ENCODE measurements at places on chromosomes 7 and 10. TPM values are rescaled to one million over a fixed set of nuclear protein-coding genes. Genes with fewer than 3 reads are reported as not detected.

Gene SMO
- total RNA-seq, result 5.8 TPM

Gene GDF2
- total RNA-seq, result not detected

Gene OR2A1
- total RNA-seq, result not detected

Gene MUC3A
- not detected for total RNA-seq

Gene CCL24
- not detected for total RNA-seq

Gene PNLIP
- total RNA-seq, result not detected

Gene PCLO
- total RNA-seq, result 3.7 TPM

GRCh38 chr10:81696609-81697388 is 178.2 kb upstream of the NRG3 start:
- no peak for DNase-seq

DNA sequence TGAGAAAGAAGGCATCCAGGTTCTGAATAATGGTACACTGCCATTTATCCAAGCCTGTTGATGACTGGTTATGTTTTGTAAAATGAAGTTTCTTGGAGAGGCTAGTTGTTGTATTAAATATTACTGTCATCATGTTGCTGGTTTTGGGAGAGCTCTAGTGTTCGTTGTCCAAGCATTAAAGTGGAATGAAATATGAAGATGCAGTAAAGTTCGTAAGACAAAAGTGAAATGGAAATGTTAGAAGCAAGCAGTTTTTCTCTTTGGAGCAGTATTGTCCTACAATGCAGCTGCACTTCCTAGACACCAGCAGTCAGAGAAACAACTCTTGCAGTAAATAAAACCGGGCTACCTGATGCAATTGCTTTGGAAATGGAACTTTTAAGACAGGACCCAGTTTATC is 156.8 kb upstream of the FZD1 start:
- DNase-seq, result no peak

DNA sequence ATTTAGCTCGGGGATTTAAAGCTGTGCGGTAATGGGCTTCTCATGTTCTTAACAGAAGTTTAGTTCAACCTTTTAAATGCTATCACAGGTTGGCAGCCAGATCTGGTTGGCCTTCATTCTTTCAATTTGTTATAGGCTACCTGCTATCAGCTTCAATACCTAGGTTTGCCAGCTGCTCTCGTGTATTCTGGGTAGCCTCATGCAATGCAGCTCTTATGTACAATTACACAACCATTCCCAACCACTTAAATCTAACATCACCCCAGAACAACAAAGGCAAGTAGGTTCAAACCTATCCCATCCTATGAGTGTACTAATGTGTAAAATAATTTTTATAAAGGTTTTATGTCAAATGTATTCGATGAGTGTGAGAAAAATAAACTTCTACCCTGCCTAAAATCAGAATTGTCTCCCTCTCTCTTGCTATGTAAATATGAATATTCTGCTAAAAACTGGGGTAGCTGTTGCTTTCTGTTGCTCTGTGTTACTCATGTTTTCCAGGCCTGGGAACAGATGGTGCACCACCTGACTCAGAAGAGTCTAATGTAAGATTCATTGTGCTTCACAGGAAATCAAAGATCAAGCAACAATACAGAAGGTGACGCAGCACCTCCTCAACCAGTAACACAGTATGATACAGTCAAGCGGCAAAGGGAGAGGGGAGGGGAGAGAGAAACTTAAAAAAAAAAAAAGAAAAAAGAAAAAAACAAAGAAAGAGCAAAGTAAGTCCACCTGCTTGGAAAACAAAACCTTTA is 188.6 kb downstream of the ETV1 start:
- DNase-seq, result peak; percentile 98

DNA sequence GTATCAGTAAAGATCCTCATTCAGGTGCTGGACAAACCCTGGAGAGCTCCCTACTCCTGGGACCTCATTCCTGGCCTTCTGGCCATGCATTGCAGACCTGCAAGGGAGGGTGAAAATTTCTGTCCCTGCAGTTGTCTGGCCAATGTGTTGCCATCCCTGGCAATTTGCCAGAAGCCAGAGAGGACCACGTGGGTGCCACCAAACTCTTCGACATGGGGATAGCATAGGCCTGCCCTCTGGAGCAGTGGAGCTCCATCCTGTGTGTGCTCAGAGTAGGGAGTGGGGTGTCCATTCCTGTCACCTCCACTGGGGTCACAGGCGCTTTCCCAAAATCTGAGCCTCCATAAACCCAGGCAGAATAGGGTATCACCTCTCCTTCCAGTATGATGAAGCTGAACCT is 31.2 kb downstream of the DMBT1 start:
- DNase-seq, result no peak

GRCh38 chr10:16699435-16700057 is 117.7 kb downstream of the RSU1 start:
- no peak for DNase-seq

DNA sequence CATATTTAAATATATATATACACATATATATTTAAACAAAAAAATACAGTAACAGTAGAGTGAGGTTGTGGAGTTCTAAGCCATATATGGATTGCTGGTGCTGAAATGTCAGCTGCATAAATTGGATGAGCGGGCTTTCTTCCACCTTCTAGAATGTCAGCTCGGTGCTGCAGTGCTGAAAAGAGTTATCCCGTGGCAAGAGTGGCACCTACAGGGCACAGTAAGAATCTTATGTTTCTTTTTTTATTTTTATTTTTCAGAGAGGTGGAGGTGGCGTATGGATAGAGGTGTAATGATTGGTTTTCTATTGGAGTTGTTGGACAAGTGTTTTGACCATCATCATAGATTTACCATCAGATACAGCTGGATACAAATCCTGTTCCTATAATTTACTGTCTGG is 86.2 kb upstream of the DYNC1I1 start:
- peak; percentile 83 for DNase-seq

GRCh38 chr10:123746942-123747341 is 80.8 kb downstream of the GPR26 start:
- DNase-seq, result no peak

- peak; percentile 10 for DNase-seq
Measured at GRCh38 chr7:77699056-77699455, 2.8 kb downstream of the RSBN1L start.

- peak; percentile 48 for DNase-seq
Measured at GRCh38 chr10:100528123-100528886, 1.4 kb downstream of the NDUFB8 start.

GRCh38 chr10:24307696-24308485 is 99.0 kb downstream of the KIAA1217 start:
- no peak for DNase-seq

- no peak for DNase-seq
Measured at GRCh38 chr7:154167051-154167450, 114.9 kb downstream of the DPP6 start.

GRCh38 chr7:22109761-22110160 is 164.1 kb upstream of the CDCA7L start:
- peak; percentile 74 for DNase-seq

GRCh38 chr7:28536259-28536658 is 123.9 kb downstream of the CREB5 start:
- DNase-seq, result no peak

DNA sequence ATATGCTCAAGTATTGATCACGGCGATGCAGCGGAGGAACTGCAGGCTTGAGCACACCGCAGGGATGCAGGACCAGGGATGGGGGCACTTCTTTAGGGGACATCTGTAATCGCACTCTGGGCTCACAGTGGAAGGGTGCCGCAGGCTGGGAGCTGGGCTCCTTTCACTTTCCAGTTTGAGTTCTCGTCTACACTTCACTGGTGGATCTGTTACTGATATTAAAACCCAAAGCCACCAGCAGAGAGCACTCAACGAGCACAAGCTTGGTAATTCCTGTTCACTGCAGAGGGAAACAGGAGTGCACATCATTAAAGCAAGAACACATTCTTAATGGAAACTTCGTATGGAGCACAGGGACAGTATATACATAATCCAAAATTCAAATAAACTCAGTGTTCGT is 91.3 kb downstream of the PARD3 start:
- DNase-seq, result peak; percentile 81

DNA sequence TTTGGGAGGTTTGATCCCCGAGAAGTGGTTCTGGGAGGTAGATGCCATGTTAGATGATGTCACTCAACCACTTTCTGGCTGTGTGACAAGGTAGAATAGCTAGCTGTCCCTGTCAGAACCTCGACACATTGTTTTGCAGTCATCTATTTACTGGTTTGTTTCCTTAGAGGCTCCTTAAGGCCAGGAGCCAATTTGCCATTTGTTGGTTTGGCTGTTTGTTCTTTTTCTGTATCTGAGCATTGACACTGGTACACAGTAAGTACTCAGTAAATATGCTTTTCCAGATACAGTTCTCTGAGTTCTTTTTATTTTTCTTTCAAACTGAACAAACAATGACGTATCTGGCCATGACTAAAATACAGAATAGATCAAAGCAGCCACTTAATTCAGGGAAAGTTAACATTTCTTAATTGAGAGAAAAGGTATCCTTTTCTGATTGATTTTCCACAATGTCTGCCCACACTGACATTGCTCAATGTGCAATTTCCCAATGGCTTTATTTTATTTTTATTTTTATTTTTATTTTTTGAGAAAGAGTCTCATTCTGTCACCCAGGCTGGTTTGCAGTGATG is 121.6 kb downstream of the SPAG6 start:
- no peak for DNase-seq

DNA sequence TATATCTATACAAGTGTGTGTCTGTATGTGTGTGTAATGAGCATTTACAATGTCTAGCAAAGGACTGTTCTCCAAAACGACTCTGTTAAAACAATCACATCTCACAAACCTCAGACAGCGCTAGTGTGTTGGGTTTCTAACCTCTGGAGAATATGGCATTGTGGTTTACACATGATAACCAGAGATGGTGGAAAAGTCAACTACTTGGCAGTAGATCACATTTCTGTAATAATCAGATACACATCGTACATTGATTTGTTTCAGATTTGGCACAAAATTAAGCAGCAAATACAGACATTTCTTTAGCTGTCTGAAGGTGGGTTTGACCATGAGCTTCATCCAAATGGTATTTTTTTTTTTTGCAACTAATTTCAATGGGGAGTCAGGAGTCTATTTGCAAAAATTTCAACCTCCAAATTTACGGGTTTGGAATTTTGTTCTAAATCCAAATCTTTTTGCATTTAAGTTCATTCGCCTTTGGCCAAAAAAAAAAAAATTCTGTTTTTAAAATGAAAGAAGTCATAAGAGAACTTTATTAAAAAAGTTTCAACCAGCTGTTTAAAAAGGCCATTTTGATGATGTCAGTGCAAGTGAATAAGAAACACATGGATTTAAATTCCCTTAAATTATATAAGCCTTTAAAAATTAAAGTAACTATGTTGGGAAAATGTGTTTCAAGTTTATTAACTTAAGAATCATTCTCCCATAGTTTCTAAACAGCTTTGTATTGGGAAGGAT is 127.8 kb downstream of the TMEM26 start:
- DNase-seq, result no peak

GRCh38 chr7:29401769-29402168 is 161.9 kb upstream of the PRR15 start:
- DNase-seq, result no peak

Data from dermis blood vessel endothelial cell (primary cell).